ENCODE measurements at places on chromosomes 7 and 10. TPM values are rescaled to one million over a fixed set of nuclear protein-coding genes. Genes with fewer than 3 reads are reported as not detected.

The GIMAP7 gene
- total RNA-seq: not detected

DNA sequence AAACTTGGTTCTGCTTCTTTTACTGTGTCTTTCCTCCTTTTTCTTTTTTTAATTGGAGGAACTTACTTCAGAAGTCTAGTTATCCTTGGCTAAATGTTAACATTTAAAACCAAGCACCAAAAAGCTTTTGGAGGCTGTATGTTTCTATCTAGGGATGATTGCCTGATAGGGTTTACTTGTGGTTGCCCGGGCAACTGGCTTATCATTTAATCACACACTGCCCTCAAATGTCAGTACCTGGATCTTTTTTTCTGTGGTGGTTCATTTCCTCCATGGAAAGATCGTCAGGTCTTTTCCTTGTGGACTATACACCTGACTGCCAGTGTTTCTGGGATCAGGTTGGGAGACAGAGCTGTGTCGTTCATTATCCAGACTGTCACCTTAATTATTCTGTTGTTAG is 173.2 kb downstream of the WNT2 start:
- no peaks in the 10 kb centered on the region for H3K27me3 ChIP-seq
- H3K4me1 ChIP-seq: no peaks in the 10 kb centered on the region
- no peak overlapping the region for H3K4me3 ChIP-seq
- H3K27ac ChIP-seq: no peak overlapping the region

GRCh38 chr10:14624600-14624999 is 150.1 kb downstream of the FAM107B start:
- no peak overlapping the region for H3K4me3 ChIP-seq
- H3K4me1 ChIP-seq: no peaks in the 10 kb centered on the region
- no peak for DNase-seq
- H3K27me3 ChIP-seq: no peaks in the 10 kb centered on the region
- H3K36me3 ChIP-seq: no peaks in the 10 kb centered on the region
- no peak overlapping the region for H3K27ac ChIP-seq

GRCh38 chr10:13712476-13712836 is 125.7 kb downstream of the PRPF18 start:
- peak overlapping the region; percentile 27 for H3K27ac ChIP-seq
- peaks cover 12% of the 10 kb centered on the region for H3K4me1 ChIP-seq
- no peaks in the 10 kb centered on the region for H3K27me3 ChIP-seq
- no peak overlapping the region for H3K4me3 ChIP-seq
- H3K36me3 ChIP-seq: no peaks in the 10 kb centered on the region

DNA sequence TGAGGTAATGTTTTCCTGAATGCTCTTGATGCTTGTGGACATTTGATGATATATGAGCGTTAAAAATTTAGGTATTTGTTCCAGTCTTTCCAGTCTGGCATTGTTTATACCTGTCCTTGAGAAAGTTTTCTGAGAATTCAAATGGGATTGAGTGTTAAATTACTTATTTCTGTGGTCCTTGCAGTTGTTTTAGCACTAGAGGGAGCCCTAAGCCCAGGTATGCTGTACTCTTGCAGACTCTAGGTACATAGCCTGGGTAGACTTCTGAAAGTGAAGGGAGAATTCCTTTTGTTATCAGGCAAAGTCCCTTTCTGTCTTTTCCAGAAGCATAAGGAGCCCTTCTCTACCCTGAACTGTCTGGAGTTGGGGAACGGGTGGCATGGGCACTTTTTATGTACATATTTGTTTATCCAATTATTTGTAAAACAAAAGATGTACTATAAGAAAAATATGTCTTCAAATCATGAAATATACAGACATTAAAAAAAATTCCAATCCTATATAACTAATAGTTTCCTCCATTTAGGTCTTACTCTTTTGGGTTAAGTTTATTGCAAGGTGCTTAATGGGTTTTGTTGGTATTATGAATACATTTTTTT is 262.1 kb downstream of the ATRNL1 start:
- peak; percentile 77 for DNase-seq
- H3K27ac ChIP-seq: no peak overlapping the region
- no peak overlapping the region for H3K4me3 ChIP-seq
- no peaks in the 10 kb centered on the region for H3K4me1 ChIP-seq
- no peaks in the 10 kb centered on the region for H3K36me3 ChIP-seq

- no peak for DNase-seq
- no peak overlapping the region for H3K27ac ChIP-seq
- H3K4me3 ChIP-seq: no peak overlapping the region
- H3K36me3 ChIP-seq: peaks cover 6% of the 10 kb centered on the region
- H3K4me1 ChIP-seq: no peaks in the 10 kb centered on the region
These were observed 100.5 kb downstream of the GLRX3 start for GRCh38 chr10:130236711-130237110.

- H3K4me3 ChIP-seq: no peak overlapping the region
- no peak overlapping the region for H3K27ac ChIP-seq
- peaks cover 43% of the 10 kb centered on the region for H3K27me3 ChIP-seq
- no peaks in the 10 kb centered on the region for H3K4me1 ChIP-seq
- no peaks in the 10 kb centered on the region for H3K36me3 ChIP-seq
These were observed 2.4 kb upstream of the GRID1 start for GRCh38 chr10:86368987-86369386.

GRCh38 chr7:106071356-106071998 is 40.6 kb downstream of the SYPL1 start:
- H3K27ac ChIP-seq: peak overlapping the region; percentile 49
- peak; percentile 81 for DNase-seq
- H3K4me1 ChIP-seq: peaks cover 49% of the 10 kb centered on the region
- H3K27me3 ChIP-seq: no peaks in the 10 kb centered on the region

Measured in MCF 10A (cell line).